ENCODE measurements at places on chromosomes 7 and 10.

- no peak for DNase-seq
Measured at GRCh38 chr7:17985473-17986239, 42.0 kb downstream of the PRPS1L1 start.

GRCh38 chr7:45026984-45027773 is 27.2 kb downstream of the CCM2 start:
- no peak for DNase-seq

DNA sequence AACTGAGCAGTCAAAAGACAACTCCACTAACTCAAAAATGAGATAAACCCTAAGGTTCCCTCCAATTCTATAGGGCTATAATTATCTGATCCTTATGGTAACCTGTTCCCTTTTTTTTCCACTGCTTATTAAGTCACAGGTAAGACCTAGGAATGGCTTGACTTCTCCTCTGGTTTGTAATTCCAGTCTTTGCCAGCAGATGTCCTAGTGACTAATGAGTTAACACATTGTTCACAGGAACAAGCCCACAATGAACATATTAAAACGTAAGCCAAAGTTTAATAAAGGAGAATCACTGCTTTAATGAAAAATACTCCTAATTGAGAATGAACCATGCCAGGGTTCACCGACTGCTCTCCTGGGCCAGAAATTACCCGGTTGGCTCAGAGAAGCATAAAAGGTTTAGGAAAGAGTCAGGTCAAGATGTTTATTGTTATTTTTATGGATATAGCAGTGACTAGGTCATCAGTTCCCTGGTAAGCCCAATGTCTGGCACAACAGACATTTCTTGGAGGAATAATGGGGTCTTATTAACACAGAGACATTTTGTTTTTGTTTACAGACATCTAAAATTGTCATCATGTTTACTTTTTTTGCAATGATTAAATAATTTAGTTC is 120.1 kb downstream of the ELAPOR2 start:
- peak; percentile 34 for DNase-seq

DNA sequence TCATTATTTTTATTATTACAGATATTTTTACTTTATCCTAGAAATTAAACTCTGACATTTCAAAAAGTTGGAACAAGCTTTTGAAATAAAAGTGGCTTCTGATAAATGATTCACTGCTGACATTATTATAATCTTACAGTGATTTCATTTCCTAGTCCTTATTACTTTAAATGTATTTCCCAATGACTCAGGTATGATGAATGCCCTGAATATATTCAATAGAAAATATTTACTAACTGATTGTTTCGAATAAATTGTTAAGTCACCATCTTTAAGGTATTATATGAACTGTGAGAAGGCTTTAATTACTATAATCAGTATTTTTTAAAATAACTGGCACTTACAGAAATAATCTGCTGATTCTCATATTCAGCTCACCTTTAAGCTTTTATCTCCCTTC is 21.6 kb downstream of the DKK1 start:
- no peak for DNase-seq

GRCh38 chr10:54869022-54869421 is 68.0 kb upstream of the PCDH15 start:
- DNase-seq, result no peak

GRCh38 chr10:97633921-97634320 is 621 bp upstream of the MORN4 start:
- no peak for DNase-seq

DNA sequence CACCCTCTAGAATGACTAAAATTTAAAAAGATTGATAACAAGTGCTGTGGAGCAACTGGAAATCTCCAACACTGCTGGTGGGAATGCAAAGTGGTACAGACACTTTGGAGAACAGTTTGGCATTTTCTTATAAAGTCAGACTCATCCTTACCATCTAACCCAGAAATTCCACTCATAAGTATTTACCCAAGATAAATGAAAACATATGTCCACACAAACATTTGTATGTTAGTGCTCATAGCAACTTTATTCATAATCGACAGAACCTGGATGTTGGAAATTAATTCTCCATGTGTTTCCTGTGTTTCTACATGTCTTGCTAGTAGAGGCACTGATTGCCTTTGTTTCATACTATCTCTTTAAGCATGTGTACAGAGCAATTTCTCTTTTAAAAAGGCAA is 282.4 kb downstream of the AHR start:
- no peak for DNase-seq

DNA sequence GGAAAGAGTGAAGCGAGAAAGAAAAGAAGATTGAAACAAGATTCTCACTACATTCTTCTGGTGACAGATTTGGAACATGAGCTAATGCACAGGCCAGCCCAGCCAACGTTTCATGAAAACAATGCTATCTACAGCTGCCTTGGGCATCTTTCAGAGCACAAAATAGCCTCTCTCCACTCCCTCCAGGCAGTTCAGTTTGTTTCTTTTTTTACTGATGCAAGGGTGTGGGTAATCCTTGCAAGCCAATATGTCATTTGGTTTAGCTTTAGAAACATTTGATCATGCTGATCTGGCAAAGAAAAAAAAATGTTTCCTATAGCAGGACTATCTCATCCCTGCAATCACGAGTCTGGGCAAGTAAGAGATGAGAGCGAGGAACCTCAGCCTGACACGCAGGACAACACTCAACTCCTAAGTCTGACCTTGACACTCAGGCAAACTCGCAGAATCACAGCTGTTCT is 35.9 kb downstream of the SVIL start:
- no peak for DNase-seq

GRCh38 chr7:77653572-77653971 is 42.7 kb upstream of the RSBN1L start:
- no peak for DNase-seq

GRCh38 chr7:72466797-72467196 is 54.7 kb upstream of the CALN1 start:
- no peak for DNase-seq

DNA sequence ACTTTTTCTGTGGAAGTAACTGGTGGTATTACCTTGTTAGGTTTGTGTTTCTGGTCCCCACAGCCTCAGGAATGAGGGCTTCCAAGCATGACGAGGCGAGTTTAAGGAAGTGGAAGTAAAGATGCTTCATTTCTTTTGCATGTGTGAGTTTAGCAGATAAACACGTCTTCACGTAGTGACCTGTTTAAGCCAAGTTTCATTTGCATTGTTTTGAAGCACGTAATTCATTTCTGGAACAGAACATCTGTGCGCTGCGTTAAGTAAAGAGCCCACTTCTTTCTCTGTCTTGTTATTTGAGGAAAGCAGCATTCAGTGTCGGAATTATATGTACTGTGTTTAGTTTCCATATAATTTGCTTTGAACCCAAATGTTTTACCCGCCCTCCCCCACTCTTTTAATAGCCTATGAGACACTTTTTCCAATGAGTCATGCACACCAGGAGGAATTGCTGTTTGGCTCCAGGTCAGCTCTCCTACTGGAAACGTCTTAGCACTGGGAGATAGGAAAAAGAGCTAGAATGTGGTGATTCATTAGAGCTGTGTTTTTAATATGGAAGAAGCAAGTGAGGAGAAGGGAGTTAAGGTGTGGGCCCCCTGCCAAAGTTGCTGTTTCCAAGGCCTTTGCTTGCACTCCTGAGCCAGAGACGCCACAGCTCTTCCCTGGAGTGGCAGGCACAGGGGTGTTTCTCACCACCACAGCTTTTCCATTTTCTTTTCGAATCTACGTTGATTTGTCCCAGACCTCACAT is 36.7 kb downstream of the BTBD16 start:
- DNase-seq, result peak; percentile 81

DNA sequence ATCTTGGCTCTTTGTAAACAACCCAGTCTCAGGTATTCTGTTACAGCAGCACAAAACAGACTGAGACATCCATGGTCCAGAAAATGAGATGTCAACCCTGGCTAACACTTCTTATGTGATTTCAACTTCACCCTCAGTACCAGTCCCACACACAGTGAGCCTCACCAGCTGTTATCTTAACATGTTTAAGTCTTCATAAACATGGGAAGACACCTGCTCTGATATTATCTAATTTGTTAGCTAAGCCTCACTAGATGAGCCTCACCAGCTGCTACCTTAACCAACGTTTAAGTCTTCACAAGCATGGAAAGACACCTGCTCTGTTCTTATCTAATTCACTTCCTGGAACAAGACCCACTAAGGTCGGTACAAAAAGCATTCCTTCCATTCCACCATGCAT is 130.8 kb downstream of the CALN1 start:
- DNase-seq, result no peak

DNA sequence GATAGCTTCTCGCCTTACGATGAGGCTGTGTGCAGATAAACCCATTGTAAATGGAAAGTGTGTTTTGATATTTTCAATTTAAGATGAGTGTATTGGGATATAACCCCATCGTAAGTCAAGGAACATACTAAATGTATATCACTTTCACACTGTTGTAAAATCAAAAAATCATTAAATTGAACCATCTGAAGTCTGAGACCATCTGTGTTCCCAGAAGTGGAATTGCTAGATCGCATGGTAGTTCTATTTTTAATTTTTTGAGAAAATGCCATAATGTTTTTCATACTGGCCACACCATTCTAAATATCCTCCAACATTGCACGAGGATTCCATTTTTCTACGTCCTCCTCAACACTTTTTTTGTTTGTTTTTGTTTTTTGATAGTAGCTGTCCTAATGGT is 209.1 kb upstream of the MTPN start:
- DNase-seq, result no peak

GRCh38 chr7:37728747-37729146 is 45.2 kb downstream of the GPR141 start:
- DNase-seq, result no peak

- DNase-seq, result no peak
Measured at GRCh38 chr7:114293289-114294012, 121.2 kb upstream of the FOXP2 start.

- no peak for DNase-seq
Measured at GRCh38 chr10:33352175-33352574, 17.7 kb upstream of the NRP1 start.

DNA sequence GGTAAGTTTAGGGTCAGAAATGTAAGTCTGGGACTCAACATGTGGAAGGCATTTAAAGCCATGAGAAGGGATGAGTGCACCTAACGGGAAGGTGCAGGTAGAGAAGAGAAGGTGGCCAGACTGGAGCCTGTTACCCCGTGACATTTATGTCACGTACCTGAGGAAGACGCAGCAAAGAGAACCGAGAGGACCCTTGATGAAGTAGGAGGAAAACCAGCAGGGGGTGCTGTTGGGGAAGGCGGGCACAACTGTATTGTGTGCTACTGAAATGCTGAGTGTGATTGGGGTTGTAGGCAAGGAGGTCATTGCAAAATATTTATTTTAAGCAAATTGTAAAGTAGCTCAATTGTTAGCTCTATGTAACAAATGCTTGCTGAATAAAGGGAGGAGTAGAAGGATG is 338.2 kb upstream of the PRKCQ start:
- no peak for DNase-seq

DNA sequence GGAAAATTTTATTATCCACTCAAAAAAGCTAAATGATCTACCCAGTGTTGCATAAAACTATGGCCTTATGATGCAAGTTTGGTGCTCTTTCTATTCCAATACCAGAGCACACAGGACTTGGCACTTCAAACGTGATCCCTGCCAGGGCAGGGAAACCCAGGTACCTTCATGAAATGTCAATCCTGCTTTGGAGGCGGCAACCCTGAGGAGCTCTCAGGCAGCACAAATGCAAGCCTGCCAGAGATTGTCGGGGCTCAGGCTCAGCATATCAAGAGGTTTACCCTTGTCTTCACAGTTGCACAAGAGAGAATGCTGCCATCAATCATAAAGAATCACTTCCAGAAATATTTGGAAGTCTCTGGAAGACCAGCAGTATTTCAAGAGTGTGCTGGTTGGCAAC is 151.5 kb downstream of the GLI3 start:
- no peak for DNase-seq

Measured in pancreas (tissue), 10 donors.